ENCODE measurements at places on chromosomes 5 and 9. TPM values are rescaled to one million over a fixed set of nuclear protein-coding genes. Genes with fewer than 3 reads are reported as not detected.

DNA sequence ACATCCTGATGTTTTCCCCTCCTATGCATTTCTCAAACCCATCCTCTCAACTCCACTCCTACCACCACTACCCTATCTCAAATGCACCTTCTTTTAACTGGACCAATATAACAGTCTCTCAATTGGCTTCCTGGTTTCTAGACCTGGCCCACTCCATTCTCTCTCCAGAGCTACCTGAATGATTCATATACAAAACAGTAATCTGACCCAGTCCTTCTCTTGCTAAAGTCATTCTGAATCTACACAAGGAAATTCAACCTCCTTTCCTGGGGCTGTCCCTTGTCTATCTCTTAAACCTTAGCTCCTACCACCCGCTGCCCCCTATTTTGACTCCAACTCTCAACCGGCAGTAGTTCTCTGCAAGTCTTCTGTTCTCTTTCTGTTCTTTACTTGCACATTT lies 97.2 kb downstream of the PCSK1 start:
- no peak for DNase-seq

DNA sequence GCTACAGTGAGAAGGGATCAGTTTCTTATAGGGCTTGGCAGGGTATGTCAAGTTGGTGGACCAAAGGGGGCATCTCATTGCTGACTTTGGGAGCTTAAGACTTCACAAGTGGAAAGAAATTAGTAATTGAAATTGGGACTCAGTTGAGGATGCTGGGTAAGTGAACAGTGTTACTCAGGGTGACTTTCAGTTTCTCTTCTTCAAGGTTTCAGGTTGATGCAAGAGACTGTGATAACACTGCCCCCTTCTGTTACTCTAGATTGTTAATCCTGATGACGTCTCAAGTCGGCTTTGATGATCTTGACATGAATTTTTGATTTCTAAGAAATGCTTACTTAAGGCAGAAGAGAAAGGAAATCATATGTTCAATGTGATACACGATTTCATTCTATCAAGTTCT lies 21.3 kb downstream of the KCTD16 start:
- no peak for DNase-seq

GRCh38 chr5:117461403-117461802 lies 886.8 kb upstream of the SEMA6A start:
- DNase-seq: no peak

GRCh38 chr5:73411936-73412596 lies 36.5 kb downstream of the FOXD1 start:
- no peak for DNase-seq

GRCh38 chr5:121378559-121379359 lies 472.9 kb upstream of the FTMT start:
- DNase-seq: no peak

GRCh38 chr5:32388432-32389129 lies 56.0 kb downstream of the ZFR start:
- DNase-seq: no peak

DNA sequence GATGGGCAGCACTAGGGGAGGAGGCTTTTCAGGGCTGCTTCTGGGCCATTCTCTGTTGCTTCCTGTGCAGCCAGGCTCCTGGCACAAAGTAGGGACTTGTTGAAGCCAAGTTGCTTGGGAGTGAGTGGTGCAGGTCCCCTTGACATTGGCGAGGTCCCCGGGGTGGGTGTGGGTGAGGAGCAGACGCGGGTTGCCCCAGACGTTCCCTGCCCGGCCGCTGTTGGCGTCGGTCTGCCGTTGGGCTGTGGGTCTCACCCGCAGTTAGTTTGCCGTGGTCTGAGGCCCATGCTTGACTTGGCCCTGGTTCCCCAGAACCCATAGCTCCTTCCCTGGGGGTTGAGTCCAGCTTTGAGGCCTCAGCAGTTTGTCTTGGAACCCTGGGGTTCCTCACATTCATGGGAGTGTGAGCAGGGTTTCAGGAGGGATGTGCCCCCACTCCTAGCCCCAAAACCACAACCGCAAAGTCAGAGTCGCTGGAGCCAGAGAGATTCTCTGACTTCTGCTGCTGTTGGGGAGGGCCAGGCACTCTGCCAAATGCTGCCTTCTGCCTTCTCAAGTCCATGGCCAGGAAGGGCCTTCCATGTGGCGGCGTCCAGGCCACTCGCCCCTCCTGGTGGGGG lies 77.5 kb downstream of the RXRA start:
- peak; percentile 96 for DNase-seq

DNA sequence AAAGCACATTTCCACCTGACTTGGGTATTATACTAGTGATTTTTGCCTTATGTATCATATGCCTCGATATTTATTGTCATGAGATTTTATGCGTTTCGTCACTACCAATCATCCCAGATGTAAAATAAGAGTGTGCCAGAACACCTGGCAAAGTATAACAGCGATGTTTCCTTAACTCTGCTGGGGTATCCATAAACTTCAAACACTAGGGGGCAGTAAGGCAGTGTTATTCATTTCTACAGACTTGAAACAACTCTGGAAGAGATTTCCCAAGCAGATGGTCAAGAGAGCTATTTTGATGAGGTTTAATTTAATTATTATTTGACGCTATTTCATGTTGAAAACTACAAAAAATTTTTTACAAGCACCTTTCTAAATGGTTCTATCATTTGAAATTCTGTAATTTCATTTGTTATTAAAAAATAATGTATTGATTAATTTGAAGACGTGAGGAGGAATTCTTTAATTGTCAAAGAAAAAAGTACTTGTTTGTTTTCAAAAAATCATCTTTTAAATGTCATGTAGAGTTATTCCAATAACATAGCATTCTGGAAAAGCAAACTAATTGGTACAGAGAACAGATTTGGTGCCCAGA lies 388.5 kb upstream of the CTNND2 start:
- no peak for DNase-seq

GRCh38 chr5:64125521-64125920 lies 40.1 kb upstream of the RNF180 start:
- no peak for DNase-seq

DNA sequence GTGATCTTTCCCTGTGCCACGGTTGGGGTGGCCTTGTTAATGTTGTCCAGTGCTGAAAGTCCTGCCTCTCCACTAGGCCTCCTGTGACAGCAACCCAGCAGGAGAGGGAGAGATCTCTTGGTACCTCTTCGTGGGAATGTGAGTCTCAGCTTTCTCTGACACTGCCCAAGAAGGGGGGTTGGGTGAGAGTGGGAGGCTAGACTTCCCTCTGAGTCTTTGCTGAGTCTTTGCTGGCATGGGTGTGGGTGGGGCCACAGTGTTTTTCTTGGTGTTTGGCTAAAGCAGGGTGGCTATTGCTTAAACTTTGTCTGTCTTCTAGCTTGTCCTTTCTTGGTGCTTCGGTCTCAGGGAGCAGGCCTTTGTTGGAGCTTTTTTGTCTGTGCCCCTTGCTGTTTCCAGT lies 145.6 kb downstream of the GNA14 start:
- no peak for DNase-seq

GRCh38 chr5:124538191-124538590 lies 208.2 kb downstream of the ZNF608 start:
- DNase-seq: no peak

GRCh38 chr5:82796643-82797416 lies 280.4 kb downstream of the TMEM167A start:
- no peak for DNase-seq

- DNase-seq: no peak
Measured at GRCh38 chr9:13107008-13107407, 172.5 kb downstream of the MPDZ start.

- DNase-seq: peak; percentile 41
Measured at GRCh38 chr9:124033348-124033747, 21.8 kb downstream of the LHX2 start.

DNA sequence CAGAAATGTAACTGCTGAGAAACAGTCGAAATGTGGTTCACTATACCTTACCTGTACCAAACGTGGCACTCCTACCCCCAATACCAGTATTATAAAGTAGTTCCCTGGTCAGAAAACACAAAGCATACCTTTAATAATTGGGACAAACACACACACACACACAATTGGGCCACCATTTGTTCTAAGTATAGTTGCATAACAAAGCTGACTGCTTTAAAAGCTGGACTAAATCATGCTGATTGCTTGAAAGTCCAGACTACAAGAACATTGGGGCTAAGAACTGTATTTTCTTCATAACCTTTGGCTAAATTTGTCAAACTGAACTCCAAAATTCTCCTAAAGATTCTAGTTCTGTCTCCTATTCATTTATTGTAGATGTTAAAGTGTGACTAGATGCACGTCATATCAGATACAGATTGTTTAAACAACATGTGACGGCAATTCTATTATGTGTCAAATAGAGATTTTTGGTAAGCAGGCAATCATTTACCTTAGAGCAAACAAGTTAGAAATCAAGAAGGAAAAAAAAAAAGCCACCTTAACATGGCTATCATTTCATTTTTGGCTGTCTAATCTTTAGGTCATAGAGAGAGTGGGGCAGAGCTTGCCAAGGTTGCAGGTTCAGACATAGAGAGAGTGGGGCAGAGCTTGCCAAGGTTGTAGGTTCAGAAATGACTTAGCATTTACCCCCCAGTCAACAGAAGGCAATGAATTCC lies 265.1 kb downstream of the ARL15 start:
- no peak for DNase-seq

DNA sequence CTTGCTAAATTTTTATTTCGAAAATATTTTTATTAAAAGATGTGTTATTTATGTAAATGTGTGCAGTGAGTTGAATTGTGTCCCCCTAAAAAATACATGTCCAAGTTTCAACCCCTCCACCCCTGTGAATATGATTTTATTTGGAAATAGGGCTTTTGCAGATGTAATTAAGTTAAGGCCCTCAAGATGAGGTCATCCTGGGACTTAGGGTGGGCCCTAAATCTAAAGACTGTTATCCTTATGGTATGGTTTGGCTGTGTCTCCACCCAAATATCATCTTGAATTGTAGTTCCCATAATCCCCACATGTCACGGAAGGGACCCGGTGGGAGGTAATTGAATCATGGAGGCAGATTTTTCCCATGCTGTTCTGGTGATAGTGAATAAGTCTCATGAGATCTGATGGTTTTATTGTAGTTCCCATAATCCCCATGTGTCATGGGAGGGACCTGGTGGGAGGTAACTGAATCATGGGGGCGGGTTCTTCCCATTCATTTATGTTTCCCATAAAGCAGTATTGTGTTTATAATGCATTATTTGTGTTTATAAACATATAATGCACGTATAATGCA lies 1.5 kb upstream of the TMED7 start:
- no peak for DNase-seq

GRCh38 chr9:122179054-122179689 lies 19.5 kb downstream of the MORN5 start:
- DNase-seq: no peak

DNA sequence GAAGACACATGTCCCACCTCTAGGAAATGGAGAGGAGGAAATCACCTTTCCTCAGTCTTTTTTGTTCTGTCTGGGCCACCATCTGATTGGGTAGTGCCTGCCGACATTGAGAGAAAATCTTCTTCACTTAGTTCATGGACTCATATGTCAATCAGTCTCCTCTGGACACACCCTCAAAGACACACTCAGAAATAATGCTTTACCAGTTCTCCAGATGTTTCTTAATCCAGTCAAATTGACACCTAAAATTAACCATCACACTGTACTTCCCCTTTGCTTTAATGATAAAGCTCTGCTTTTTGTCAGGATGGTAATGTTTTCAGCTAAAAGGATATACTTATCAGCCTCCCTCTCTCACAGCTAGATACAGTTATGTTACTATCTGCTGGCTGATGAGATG lies 267.3 kb downstream of the CD180 start:
- no peak for DNase-seq

GRCh38 chr5:184471-184870 lies 6.8 kb upstream of the LRRC14B start:
- no peak for DNase-seq

GRCh38 chr5:82221020-82221419 lies 57.1 kb downstream of the RPS23 start:
- DNase-seq: no peak

GRCh38 chr9:125429476-125430160 lies 168.0 kb downstream of the GAPVD1 start:
- peak; percentile 75 for DNase-seq

DNA sequence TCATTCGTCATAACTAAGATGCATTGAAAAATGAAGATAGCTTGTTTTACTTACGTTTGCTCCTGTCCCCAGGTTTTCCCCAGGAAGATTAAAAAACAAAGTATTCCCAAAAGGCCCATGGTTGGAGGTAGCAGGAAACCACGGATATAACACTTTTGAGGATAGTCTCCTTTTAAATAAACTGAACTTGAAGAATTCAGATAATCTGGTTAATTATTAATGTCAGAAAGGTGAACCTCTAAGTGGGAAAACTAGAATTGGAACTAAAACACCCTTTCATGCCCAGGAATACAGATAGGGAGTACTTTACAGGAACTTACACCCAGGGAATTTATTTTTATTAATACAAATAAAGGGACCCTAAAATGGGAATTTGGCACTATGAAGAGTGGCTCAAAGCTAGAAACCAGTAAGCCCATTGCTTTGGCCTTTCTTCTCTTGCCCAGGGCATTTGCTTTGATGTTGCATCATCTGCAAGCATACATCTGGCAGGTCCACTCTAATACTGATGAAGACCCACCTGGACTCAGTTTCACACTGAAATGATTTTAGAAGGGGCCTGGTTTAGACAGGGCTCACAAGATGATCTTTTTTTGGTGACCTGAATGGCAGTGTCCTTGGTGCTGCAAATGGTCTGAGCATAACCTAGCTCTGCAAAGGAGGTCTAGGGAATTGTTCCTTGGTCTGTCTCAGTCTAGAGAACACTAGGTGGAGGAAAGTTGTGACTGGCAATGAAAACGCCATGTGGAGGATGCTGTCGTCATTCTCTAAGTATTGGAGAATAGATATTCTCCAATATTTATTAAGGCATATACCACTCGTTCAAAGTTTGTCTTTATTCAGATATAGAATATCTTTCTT lies at the start of gene C5:
Gene C5, minus strand, starts transcription at position 148 of the 861 bp plus-strand sequence. Its CDS starts 29 bp downstream, at position 119.
- DNase-seq: no peak

GRCh38 chr9:34994900-34995669 lies 5.5 kb downstream of the DNAJB5 start:
- no peak for DNase-seq

GRCh38 chr9:34413231-34413852 lies 36.6 kb upstream of the MYORG start:
- no peak for DNase-seq

DNA sequence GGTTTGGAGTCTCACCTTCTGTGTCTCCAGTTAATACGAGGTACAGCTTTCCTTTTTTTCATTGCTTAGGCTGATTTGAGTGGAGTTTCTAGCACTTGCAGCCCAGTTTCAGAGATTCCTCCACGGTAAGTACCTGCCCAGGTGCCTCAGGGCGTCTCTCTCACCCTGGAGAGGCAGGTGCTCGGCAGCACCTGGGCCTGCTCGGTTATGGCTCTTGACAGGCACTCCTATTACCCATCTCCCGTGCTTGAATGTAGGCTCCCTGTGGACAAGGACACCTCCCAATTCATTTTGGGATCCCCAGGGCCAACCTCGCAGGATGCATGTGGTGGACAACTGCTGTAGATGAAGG lies 144.3 kb downstream of the NR3C1 start:
- no peak for DNase-seq

- DNase-seq: no peak
Measured at GRCh38 chr9:102875687-102876086, 119.4 kb upstream of the CYLC2 start.

Gene SLC34A3
- not detected for total RNA-seq

Gene SH3RF2
- total RNA-seq: 2.1 TPM

Gene TSSK1B
- not detected for total RNA-seq

Gene CXCL14
- 52.6 TPM for total RNA-seq

Gene EPB41L4B
- total RNA-seq: 0.62 TPM

Gene FOXD4
- 0.32 TPM for total RNA-seq

Gene TAF1L
- total RNA-seq: 0.05 TPM

Gene ACOT12
- total RNA-seq: 0.14 TPM

Gene OR5C1
- total RNA-seq: not detected

Data from posterior vena cava (tissue), 2 donors.